ENCODE measurements at places on chromosomes 5 and 9. TPM values are rescaled to one million over a fixed set of nuclear protein-coding genes. Genes with fewer than 3 reads are reported as not detected.
A peak's percentile ranks its signal among the peaks of the same experiment; 100 is the strongest.

Gene DNM1
- total RNA-seq: 20.7 TPM

Gene RGMB
- 0.31 TPM for total RNA-seq

Gene CCDC171
- 0.27 TPM for total RNA-seq

Gene SGCD
- total RNA-seq: not detected

Gene FCN1
- total RNA-seq: not detected

Gene LCN12
- total RNA-seq: not detected

Gene HAVCR2
- total RNA-seq: not detected

Gene FUT7
- not detected for total RNA-seq

Gene FUBP3
- 54.0 TPM for total RNA-seq

Gene WNT8A
- total RNA-seq: not detected

DNA sequence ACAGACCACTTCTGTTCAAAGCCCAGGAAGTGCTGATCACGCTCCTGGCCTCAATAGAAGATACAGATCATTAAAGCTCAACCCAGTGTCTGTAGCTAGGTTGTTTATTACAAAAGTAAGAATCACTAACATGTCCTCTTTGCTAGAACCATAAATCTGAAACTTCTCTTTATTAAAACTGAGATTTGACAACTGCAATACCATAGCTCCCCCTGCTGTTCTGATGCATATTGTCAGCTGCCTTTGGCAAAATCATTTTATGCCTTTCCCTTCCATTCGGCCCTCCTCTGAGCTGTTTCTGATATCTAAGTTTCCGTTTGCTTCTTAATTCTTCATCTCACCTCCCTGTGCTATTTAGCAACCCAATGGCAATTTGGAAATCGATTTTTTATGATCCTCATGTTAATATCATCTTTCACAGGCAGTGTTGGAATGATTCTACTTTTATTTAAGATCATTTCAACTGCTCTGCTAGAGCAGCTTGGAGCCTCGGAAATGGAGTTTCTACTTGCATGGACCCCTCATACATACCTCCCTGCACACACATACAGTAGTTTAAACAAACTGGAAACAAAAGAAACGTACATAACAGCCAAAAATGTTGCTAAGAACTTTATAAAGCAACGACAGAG is 998.8 kb downstream of the MAT2B start:
- no peak overlapping the region for H3K27ac ChIP-seq
- H3K4me3 ChIP-seq: no peak overlapping the region
- H3K4me1 ChIP-seq: no peaks in the 10 kb centered on the region
- no peaks in the 10 kb centered on the region for H3K27me3 ChIP-seq
- H3K36me3 ChIP-seq: no peaks in the 10 kb centered on the region
- DNase-seq: peak; percentile 18

GRCh38 chr5:178383301-178383918 is 150.8 kb upstream of the PHYKPL start:
- no peak overlapping the region for H3K27ac ChIP-seq
- H3K4me3 ChIP-seq: no peak overlapping the region
- H3K4me1 ChIP-seq: no peaks in the 10 kb centered on the region

DNA sequence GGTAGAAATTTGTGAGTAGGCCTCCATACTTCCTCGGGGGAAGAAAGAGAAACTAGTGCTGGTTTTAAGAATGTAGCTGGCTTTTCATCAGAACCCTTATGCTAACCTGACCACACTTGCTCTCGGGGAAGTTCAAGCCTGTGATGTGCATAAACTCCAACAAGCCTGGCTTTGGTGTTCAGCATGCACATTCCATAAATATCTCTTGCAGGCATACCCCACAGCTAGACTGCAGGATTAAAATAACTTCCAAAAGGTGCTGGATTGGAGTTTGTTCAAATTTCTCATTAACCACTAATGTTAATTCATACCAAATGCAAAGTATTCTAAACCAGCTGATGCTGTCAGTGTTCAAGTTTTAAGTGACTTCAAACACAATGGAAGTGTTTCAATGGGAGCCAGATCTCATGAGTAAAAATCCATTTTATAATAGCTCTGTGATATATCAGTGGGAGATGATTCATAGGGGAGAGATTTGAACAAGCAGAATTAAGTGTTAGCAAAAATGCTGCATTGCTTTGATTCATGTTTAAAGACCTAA is 79.4 kb downstream of the NPR3 start:
- DNase-seq: no peak
- H3K4me1 ChIP-seq: no peaks in the 10 kb centered on the region
- no peak overlapping the region for H3K4me3 ChIP-seq
- no peaks in the 10 kb centered on the region for H3K36me3 ChIP-seq

DNA sequence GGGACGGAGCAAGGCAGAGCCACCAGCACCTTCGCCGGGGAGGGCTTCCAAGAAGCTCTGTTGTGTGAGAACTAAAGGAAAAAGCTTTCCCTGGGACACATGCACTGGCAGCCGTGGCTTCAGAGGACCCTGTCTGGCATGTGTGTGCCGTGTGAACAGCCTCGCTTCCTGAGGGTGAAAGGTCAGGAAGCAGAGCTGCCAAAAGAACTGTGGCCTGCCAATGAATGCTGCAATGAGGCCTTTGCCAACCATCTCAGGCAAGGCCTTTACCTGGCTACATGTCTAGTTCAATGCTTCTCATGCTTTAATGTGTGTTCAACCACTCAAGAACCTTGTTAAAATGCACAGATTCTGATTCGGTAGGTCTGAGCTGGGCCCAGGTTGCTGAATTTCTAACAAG is 53.5 kb downstream of the NIPSNAP3B start:
- no peaks in the 10 kb centered on the region for H3K4me1 ChIP-seq
- no peak for DNase-seq
- H3K36me3 ChIP-seq: no peaks in the 10 kb centered on the region
- peaks cover 57% of the 10 kb centered on the region for H3K27me3 ChIP-seq

GRCh38 chr9:129979071-129979745 is 63.8 kb downstream of the FNBP1 start:
- H3K36me3 ChIP-seq: no peaks in the 10 kb centered on the region
- DNase-seq: no peak
- no peaks in the 10 kb centered on the region for H3K4me1 ChIP-seq
- H3K4me3 ChIP-seq: no peak overlapping the region
- H3K27me3 ChIP-seq: no peaks in the 10 kb centered on the region

DNA sequence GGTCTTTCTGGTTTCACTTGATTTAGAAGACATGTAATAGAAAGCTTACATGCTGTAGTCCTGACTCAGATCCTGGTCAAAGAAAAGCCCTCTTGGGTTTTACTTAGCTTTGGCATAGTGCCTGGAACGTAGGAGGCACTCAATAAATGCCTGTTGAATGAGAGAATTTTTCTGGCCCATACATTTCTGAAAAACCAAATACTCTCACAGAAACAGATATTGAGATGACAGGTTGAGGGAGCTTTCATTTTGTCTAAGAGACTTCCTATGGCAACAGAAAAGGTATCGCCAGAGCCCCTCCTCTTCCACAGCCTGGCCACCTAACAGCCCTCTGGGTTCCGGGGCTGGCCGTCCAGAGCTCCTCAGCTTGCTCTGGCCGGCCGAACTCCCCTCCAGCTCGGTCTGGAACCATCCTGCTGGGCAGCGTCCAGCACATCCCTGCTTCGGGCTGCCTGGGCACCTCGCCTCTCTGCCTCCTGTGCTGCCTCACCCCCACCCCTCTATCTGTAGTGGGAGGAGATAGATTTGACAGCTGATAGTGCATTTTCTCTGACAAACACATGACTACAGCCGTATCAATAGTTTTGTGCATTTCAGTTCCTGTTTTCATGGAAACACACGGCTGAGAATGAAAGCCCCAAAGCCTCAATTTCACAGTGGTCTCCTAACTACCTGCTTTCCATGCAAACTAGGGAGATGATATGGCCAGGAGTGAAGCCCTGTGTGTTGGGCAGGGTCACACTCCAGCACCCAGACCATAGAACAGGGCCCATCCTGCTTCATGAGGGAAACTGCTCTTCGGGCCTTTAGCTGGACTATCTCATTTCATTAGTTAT is 1.1 kb downstream of the IL4 start:
- no peak overlapping the region for H3K4me3 ChIP-seq
- DNase-seq: no peak
- H3K36me3 ChIP-seq: no peaks in the 10 kb centered on the region

DNA sequence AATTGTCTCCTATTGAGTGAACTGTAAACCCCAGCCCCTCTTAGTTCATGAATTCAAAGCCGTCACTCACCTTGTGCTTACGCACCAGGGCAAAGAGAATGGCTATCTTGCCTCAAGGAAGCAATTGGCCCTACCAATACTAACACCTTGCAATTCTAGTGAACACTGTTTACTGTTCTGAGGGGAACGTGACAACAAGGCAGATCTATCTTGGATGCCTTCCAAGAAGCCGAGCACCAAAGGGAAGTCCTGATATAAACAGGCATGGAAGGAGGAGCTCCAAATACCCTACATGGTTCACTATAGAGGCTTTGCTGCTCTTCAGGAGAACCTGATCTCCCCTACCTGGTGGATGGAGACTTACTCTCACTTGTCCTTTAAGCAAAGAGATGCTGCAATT is 1.7 kb upstream of the PLPPR1 start:
- no peaks in the 10 kb centered on the region for H3K27me3 ChIP-seq
- no peak overlapping the region for H3K4me3 ChIP-seq
- H3K36me3 ChIP-seq: no peaks in the 10 kb centered on the region
- no peak for DNase-seq
- no peak overlapping the region for H3K27ac ChIP-seq

DNA sequence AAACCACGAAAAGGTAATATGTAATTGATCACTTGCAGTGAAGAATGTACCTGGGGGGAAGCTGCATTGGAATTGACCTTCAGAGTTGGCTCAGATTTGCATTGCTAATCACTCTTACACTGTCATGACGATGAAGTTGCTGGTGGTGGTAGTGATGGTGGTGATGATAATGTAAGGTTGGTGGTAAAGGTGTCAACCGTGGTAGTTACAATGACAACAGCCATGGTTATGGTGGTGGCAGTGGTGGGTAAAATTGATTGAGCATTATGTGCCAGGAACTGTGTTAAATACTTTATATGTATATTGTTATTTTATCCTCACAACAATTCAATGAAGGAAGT is 282.4 kb downstream of the NR3C1 start:
- DNase-seq: no peak
- H3K4me1 ChIP-seq: peaks cover 12% of the 10 kb centered on the region
- no peak overlapping the region for H3K27ac ChIP-seq

DNA sequence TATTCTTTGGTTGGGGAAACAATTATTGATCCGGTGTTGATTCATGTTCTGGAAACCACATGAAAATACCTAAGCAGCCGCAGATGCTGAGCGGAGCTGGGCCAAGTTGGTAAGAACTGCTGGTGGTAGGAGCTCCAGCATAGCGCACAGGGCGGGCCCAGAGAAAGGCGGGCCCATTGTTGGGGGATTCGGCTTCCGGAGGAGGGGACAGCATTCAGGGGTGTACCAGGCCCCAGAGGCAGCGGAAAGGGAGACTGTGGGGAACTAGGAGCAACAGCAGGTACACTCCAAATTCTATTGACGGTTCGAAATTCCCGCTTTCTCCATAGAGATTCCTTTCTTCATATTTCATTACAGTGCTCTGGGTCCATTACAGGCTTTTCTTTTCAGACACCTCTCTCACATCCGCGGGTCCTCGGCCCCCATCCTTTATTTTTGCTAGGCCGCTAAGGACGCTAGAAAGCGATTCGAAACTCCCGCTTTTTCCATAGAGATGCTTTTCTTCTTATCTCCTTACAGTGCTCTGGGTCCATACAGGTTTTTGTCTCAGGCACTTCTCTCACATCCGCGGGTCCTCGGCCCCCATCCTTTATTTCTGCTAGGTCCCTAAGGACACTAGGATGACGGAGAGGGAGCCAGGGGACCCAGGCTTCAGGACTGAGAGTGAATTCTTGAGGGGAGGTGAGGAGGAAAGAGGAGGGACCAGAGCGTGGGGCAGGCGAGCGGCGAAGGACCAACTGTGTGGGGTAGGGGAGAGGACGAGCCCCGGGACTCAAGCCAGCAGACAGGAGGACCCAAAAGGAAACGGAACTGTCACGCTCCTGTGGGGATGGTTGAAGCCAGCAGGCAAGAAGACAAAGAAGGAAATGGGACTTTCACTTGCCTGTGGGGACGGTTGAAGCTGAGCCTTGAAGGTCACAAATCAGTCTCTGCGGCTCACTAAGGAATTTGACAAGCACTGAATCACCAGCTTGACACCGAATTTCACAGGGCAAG is at the start of gene CCDC152:
TSS of gene CCDC152 (plus strand) at position 213 of the 996 bp plus-strand sequence. CDS start 2,304 bp downstream, outside the sequence.
- H3K36me3 ChIP-seq: no peaks in the 10 kb centered on the region
- no peaks in the 10 kb centered on the region for H3K27me3 ChIP-seq
- H3K27ac ChIP-seq: no peak within 1 kb of the TSS
- peak within 1 kb of the TSS; percentile 48 for H3K4me3 ChIP-seq
- peak; percentile 13 for DNase-seq

GRCh38 chr5:111953351-111954127 is 196.5 kb upstream of the NREP start:
- no peak overlapping the region for H3K27ac ChIP-seq
- H3K4me1 ChIP-seq: no peaks in the 10 kb centered on the region
- no peak overlapping the region for H3K4me3 ChIP-seq
- DNase-seq: no peak
- no peaks in the 10 kb centered on the region for H3K27me3 ChIP-seq

DNA sequence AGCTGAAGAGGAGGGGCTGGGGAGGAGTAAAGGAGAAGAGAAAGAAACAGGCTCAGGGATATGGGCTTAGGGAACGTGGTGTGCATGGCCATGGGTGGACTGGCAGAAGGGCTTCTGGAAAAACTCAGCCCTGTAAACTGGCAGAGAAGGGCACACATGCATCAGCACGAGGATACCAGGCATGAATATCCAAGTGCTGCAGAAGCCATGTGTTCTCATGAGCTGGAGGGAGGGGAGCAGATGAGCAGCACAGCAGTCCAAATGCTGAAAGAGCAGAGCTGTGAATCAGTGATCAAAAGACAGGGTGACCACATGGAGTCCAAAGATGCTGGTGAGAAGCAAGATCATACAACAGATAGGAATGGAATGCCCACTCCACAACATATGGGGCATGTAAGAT is 72.3 kb downstream of the SEMA5A start:
- no peak for DNase-seq
- no peaks in the 10 kb centered on the region for H3K36me3 ChIP-seq
- H3K4me1 ChIP-seq: no peaks in the 10 kb centered on the region
- no peak overlapping the region for H3K4me3 ChIP-seq
- H3K27ac ChIP-seq: no peak overlapping the region

- no peak for DNase-seq
- H3K27ac ChIP-seq: no peak overlapping the region
- H3K4me1 ChIP-seq: no peaks in the 10 kb centered on the region
- H3K27me3 ChIP-seq: no peaks in the 10 kb centered on the region
- H3K4me3 ChIP-seq: no peak overlapping the region
Measured at GRCh38 chr5:1470762-1471211, 25.5 kb upstream of the SLC6A3 start.

- no peaks in the 10 kb centered on the region for H3K36me3 ChIP-seq
- no peak overlapping the region for H3K27ac ChIP-seq
- no peak for DNase-seq
- H3K4me1 ChIP-seq: peaks cover 8% of the 10 kb centered on the region
Measured at GRCh38 chr5:56155992-56156584, 77.0 kb downstream of the ANKRD55 start.

GRCh38 chr9:99193466-99193821 is 28.3 kb downstream of the ALG2 start:
- no peak overlapping the region for H3K4me3 ChIP-seq
- no peaks in the 10 kb centered on the region for H3K4me1 ChIP-seq
- H3K27me3 ChIP-seq: peaks cover 45% of the 10 kb centered on the region
- no peak for DNase-seq
- no peak overlapping the region for H3K27ac ChIP-seq

All from K562 (cell line).